ENCODE measurements at places on chromosomes 2 and 18.

GRCh38 chr2:218066926-218067515, 2.0 kb upstream of the RUFY4 start:
- no peak for DNase-seq

DNA sequence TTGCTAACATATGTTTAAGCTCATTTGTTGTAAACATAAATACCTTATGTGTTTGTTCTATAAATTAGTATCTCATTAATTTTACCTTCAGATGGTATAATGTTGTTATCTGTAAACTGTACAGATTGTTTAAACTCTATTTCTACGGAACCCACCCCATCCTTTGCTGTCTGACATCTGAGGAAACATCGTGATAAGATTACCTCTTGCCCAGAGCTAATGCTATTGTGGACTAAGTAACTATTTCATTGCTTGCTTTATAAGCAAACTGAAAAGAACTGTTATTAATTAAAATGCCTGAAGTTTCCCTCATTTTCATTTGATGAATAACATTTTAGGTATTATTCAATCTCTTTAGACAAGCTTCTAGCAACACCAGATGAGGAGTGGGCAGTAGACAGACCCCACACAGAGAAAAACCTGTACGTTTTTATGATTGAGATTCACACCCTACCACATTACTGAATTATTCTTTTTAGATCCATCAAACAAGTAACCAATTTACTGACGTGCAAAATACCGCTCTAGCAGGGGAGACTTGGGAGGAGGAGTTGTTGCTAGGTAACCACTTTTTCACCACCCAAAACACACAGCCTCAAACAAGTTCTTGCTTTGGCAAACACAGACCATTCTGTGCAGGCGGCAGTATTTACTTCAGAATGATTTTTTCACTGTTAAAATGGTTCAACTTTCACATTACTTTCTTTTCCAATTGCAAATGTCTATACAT, 1.9 kb upstream of the SYT4 start:
- peak; percentile 6 for DNase-seq

DNA sequence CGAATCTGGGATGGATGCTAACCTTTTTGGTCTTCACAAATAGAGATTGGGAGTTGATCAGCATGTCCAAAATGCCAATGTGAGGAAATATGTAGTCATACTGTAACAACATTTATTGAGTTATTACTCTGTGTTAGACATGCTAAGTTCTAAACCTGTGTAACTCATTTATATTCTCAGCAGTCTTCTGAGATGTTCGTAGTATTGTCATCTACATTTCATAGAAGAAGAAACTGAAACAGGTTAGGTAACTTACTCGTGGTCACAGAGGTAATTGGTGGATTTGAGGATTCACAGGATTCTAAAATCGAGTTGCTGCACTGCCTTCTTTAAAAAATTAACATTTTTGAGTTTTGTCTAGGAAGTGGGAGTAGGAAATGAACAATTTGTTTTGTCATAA, 162.1 kb downstream of the UBE2E3 start:
- DNase-seq, result no peak

GRCh38 chr2:227415538-227416424, 28.0 kb upstream of the SCYGR1 start:
- no peak for DNase-seq

DNA sequence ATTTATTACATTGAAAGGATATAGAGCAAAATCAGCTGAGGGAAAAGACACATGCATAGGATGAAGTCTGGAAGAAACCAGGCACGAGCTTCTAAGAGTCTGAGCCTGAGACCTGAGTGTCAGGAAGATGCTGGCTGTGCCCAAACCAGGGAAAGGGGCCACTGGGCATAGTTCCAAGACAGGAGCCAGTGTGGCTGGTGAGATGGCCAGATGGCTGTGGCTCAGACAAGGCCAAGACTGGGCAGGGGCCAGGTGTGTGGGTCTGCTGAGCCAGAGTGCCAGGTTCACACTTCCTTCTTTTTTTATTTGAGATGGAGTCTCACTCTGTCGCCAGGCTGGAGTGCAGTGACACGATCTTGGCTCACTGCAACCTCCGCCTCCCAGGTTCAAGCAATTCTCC, 95.5 kb upstream of the ATG16L1 start:
- no peak for DNase-seq

- DNase-seq, result peak; percentile 92
Measured at GRCh38 chr2:178478439-178479274, at the start of gene FKBP7. TSS of gene FKBP7 (minus strand) at chr2:178478600. CDS start at chr2:178478499, 101 bp downstream.

GRCh38 chr2:181290182-181290581, 167.0 kb upstream of the ITGA4 start:
- no peak for DNase-seq

GRCh38 chr2:48511849-48512470, 18.0 kb upstream of the STON1 start:
- no peak for DNase-seq

GRCh38 chr2:118539290-118539689, 308.2 kb downstream of the EN1 start:
- DNase-seq, result no peak

GRCh38 chr2:22697054-22697788, 687.8 kb upstream of the KLHL29 start:
- DNase-seq, result peak; percentile 34

- DNase-seq, result no peak
Measured at GRCh38 chr2:175930504-175930903, 71.6 kb downstream of the LNPK start.

GRCh38 chr2:96114546-96114902, 1.8 kb downstream of the ADRA2B start:
- DNase-seq, result no peak

DNA sequence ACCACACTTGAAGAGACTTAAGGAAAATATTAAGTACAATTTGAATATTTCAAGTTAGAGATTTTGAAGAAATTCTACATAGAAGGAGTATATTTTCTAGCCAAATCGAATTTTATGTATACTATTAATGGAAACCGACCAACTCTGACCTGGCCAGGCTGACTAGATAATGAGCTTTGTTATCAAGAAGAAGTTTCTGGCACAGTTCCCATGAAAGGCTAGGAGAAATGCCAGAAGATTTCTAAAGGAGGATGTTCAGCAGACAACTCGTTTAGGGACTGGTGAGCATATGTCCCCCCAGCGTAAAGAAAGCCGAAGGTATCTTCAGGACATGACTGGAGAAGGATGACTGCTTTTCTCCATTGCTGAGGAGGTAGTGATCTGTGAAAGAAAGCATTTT, 127.3 kb downstream of the DIS3L2 start:
- DNase-seq, result no peak

DNA sequence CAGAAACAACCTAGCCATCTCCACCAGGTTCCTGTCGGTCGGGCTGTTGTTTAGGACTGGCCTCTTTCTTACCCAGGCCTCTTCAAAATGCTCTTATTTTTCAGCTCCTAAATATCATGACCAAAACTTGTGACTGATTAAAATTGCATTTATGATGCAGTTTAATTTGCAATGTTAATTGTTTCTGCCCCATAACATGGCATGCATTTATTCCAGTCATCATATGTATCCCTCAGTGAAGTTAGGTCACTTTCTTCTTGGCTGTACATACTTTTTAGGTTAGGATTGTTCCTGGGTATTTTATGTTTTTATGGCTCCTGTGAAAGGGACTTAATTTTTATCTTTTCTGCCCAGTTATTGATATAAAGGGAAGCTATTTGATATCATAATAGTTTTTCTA, 50.6 kb downstream of the CHRNA1 start:
- no peak for DNase-seq

DNA sequence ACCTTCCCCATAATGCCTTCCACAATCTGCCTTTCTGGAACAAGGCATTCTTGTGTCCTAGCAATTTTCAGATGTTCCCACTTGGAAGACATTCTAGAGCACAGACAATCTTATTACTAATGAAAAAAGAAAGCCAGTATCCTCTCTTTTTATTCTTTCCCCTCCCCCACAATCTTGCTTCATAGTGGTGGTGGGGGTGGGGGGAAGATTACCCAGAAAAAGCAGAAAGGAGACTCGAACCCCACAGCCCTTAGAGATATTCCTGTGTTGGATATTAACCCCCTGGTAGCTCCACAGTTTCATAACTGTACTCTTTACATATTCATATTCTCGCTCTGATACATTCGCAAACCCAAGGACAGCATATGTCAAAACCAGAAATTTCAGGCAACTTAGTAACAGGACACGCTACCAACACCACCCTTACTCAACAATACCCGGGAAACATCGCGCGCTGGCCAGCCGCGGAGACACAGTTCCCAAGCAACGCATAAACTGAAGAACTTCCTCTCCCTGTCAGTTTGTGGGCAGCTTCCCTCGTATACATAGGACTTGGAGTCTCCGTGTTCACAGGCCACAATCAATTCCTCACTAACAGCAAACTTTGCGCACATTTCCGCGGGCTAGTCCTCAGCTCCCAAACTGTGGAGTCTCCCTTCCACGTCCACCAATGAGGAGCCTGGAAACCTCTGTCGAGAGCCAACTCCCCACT, 793 bp downstream of the NR4A2 start:
- peak; percentile 84 for DNase-seq

DNA sequence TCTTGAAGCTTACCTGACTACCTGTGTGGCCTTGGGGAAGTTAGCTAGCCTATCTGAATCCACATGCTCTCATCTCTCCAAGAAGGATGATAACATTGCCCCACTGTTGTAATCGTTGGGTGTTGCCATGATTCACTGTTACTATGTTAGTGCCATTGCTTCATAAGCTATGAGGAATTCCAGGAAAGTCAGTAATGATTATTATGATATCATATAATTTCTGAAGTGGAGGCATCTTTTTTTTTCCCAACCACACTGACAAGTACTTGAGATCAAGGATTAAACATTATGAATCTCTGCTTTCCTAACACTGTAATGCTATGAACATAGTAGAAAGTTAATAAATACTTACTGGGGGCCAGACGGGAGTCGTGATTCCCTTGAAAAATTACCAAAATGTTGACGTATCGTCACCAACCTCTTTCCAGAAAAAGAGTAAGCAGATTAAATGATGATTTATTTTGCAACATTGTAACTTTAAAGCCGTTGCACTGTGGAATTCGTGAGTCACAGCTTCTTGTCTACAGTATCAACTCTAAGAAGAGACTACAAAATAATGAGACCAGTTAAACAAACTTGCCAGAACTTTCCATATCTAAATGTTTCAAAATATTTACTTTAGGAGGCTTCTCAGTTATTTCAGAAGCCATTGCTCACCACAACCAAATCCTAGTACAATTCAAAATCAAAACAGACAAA, 459.9 kb downstream of the PIK3C3 start:
- DNase-seq, result no peak

- no peak for DNase-seq
Measured at GRCh38 chr18:36378205-36378604, 80.7 kb downstream of the FHOD3 start.

DNA sequence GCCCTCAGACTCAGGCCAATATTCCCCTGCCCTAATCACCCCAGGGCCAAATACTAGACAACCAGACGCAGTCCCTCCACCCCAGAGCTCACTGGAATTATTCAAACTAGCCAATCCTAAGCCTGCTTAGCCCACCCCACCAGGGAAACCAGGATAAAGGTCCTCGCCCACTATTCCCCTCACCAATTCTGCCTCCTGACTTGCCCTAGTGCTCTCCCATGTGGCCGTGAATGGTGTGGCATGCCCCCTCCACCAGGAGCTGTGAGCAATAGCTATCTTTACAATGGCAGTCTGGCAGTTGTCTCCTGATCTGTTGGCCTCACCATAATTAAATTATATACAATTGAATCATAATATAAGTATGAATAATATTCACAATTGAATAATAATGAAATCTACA, 42.3 kb downstream of the FAM124B start:
- no peak for DNase-seq

GRCh38 chr2:208467564-208467963, 61.0 kb downstream of the PTH2R start:
- DNase-seq, result no peak

DNA sequence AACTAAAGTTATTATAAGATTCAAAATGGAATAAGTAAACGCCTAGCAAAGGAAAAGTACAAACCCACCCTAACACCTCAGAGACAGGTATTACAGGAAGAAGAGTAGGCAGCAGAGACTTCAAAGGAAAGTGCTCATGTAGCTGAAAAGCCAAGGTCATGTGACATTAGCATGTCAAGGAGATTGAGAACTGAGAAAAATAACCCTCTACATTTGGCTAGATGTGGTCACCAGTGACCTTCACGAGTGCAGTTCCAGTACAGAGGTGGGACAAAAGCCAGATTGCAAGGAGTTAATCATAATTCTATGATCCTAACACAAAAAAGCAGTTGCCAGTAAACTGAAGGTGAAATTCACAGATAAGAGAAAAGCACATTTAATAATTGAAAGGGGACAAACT, 252.7 kb downstream of the ZEB2 start:
- DNase-seq, result no peak

DNA sequence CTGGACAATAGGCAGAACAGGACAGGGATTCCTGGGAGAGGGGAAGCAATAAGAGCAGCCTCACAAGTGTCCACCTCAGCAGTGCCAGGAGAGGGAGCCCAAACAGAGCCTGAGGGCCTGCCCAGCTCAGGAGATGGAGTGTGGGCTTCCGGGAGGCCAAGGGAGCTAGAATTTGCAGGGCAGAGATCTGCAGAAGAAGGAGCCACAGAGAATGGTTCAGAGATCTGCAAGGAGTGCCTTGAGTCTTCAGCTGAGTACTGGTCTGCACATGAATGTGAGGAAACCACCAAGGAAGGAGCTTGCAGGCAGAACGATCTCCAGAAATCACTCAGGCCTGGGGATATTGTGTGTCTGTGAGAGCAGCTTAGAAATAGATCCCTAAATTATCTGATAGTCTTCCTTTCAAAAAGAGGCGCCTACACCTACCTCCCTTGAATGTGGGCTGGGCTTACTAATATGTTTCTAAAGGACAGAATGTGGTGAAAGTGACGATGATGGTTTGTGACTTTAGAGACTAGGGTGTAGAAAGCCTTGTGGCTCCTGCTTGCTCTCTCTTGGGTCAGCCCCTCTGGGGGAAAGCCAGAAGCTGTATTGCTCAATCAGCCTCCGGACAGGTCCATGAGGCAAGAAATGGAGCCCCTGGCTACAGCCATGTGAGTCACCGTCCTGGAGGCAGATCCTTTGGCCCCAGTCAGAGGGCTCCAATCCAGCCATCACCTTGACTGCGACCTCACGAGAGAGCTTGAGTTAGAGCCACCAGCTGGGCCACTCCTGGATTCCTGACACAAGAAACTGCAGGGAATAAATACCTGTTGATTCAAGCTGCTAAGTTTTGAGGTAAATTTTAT, 7.6 kb upstream of the LPIN1 start:
- peak; percentile 38 for DNase-seq

DNA sequence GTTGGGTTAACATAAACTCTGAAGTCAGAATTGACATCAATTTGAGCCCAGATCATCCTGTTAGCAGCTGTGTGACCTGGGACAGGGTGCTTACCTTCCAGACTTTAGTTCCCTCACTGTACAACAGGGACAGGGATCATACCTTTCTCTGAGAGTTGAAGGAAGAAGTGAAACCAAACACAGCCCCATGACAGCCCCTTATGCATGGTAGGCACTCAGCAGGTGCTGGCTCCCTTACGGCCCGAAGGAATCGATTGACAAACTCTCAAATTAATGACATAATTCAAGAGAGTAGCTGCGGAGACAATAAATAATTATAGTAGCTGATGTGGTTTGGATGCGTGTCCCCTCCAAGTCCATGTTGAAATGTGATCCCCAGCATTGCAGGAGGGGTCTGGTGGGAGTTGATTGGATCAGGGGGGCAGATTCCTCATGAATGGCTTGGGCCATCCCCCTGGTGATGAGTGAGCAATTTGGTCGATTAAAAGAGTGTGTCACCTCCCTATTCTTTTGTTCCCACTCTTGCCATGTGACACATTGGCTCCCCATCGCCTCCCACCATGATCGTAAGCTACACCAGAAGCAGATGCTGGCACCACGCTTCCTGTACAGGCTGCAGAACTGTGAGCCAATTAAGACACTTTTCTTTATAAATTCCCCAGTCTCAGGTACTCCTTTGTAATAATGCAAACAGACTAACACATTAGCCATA, 72.4 kb downstream of the ODC1 start:
- no peak for DNase-seq

- DNase-seq, result no peak
Measured at GRCh38 chr2:150232321-150232720, 255.1 kb downstream of the RND3 start.
